ENCODE measurements at places on chromosomes 7 and 10.

DNA sequence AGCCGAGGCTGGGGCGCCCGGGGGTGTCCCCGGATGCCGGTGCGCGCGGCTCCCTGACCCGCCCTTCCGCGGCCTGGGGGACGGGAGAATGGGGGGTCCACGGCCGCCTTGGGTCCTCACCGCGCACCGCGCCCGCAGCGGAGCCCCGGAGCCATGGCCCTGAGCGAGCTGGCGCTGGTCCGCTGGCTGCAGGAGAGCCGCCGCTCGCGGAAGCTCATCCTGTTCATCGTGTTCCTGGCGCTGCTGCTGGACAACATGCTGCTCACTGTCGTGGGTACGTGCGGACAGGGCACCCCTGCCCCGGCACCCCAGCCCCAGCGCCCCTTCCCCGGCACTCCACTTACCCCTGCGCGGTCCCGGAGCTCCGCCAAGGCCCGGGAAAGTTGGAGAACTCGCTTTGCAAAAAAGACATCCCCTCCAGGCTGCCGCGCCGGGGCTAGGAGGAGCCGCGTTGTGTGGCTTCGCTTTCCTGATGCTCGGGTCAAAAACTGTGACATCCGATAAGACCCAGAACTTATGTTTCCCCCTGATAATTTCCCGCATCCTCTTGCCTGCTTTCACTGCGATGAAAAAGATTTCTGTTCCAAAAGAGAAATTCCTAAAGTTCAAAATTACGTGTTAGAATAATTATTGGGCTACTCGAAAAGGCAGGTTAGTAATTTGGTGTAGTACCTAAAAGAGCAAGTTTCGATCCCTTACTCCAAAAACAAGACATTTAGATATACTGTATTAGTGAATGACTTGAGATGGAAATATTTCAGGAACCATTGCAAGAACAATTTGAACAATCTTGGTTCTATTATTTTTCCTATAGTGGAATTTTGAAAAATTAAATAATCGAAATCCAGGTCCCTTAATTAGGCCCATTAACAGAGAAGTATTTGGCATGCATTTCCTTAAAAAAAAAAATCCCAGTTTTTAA lies 888 bp downstream of the SLC18A2 start:
- DNase-seq = no peak

DNA sequence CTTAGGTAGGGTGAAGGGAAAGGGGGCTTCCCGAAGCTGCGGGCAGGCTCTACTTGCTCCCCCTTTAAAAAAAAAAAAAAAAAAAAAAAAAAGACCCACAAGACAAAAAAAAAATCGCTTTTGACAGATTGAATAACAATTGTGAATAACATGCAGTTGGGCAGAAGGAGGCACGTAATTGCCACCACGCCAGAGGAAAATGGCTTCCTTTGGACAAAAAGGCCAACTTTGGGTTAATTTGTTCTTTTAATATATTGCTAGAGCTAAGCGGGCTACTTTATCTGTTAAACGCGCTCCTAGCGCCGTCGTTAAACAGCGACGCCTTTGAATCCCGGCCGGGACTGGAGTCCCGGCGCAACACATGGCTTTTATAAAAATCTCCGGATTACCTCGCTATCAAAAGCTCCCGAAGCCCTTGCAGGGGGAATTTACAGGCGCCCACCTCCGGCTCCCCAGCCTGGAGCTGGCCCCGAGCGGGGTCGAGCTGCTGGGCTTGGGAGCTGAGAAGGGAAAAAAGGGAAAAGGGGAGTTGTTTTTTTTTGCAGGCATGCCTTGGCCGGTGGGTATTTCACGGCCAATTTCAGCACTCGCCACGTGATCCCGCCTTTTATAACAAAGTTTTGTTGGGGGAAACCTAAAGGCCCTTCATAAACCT lies 1.2 kb downstream of the HOXA11 start:
- DNase-seq = no peak

- DNase-seq = peak; percentile 19
Measured at GRCh38 chr10:86366033-86366901, at the start of gene GRID1. TSS of gene GRID1 (minus strand) at chr10:86366795.

- peak; percentile 79 for DNase-seq
Measured at GRCh38 chr7:7554649-7555575, 11.8 kb upstream of the MIOS start.

DNA sequence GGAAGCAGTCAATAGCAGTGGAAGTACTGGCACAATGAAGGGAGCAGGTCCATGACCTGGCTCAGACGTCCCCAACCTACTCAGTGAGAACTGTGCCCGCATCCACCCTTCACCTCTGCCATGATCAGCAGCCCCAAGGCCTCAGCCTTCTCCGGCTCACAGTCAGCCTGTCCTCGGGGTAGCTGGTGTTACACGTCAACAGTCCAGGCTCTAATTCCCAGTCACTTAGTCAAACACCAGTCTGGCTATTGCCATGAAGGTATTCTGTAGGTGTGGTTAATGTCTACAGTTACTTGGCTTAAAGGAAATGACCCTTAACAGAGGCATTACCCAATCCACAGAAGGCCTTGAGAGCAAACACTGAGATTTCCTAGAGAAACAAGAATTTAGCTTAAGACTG lies 49.1 kb downstream of the GRB10 start:
- no peak for DNase-seq

Data from NCI-H1694 treated with DMSO at 0.1 percent for 48 hours (cell line).